Inflammatory macrophage treated with lipopolysaccharide for 4 hours (primary cell): ENCODE measurements at places on chromosomes 16 and 17.

DNA sequence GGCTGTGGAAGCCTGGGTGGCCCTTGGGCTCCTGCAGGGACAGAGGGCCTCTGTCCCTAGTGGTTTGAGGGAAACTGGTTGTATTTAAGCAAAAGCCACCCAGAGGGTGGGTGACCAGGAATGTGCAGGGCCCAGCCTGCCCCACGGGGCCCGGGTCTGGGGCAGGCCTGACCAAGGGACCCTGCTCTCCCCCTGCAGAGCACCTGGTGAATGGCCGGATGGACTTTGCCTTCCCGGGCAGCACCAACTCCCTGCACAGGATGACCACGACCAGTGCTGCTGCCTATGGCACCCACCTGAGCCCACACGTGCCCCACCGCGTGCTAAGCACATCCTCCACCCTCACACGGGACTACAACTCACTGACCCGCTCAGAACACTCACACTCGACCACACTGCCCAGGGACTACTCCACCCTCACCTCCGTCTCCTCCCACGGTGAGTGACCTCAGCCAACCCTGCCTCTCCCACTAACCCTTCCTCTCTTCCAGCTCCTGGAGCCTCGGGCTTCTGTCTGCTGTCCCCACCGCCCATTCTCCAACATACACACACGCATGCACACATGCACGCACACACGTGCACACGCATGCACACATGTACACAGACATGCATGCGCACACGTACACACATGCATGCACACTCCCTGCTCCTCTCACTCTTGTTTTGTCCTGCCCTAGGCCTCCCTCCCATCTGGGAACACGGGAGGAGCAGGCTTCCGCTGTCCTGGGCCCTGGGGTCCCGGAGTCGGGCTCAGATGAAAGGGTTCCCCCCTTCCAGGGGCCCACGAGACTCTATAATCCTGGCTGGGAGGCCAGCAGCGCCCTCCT is 10.4 kb downstream of the GALK1 start:
- DNase-seq: peak; percentile 37

- no peak for DNase-seq
Measured at GRCh38 chr17:42944211-42944610, 20.0 kb downstream of the AARSD1 start.

GRCh38 chr17:79986411-79987186 is 49.1 kb downstream of the TBC1D16 start:
- no peak for DNase-seq

GRCh38 chr16:31376705-31377104 is 16.4 kb upstream of the ITGAD start:
- DNase-seq: no peak
